ENCODE measurements at places on chromosomes 3 and 15.

- no peak for DNase-seq
- no peak overlapping the region for H3K27ac ChIP-seq
- no peak overlapping the region for H3K4me3 ChIP-seq
- no peaks in the 10 kb centered on the region for H3K27me3 ChIP-seq
- H3K4me1 ChIP-seq = no peaks in the 10 kb centered on the region
Observed at GRCh38 chr15:44092221-44092620, 102.8 kb downstream of the FRMD5 start.

DNA sequence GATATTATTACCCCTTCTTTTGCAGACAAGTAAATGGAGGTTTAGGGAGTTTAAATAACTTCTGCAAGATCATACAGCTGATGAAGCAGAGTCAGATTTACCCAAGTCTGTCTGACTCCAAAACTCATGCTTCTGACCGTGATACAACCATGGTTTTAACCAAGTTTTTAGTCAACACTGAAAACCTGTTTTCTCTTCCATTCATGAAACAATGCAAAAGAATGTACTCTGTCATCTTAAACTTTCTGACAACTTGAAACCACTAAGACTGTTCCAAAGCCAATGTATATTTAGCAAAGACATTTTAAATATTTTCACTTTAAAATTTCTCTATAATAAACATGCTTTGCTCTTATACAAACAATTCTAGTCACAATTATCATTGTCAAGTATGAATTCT, 77.0 kb upstream of the RBMS3 start:
- H3K4me3 ChIP-seq = no peak overlapping the region
- H3K27me3 ChIP-seq = no peaks in the 10 kb centered on the region
- no peaks in the 10 kb centered on the region for H3K4me1 ChIP-seq
- H3K27ac ChIP-seq = no peak overlapping the region
- H3K36me3 ChIP-seq = no peaks in the 10 kb centered on the region

GRCh38 chr15:69556344-69556743, 103.7 kb downstream of the RPLP1 start:
- no peak overlapping the region for H3K27ac ChIP-seq
- H3K4me1 ChIP-seq = peaks cover 6% of the 10 kb centered on the region
- peaks cover 5% of the 10 kb centered on the region for H3K27me3 ChIP-seq
- H3K36me3 ChIP-seq = no peaks in the 10 kb centered on the region
- H3K4me3 ChIP-seq = no peak overlapping the region

DNA sequence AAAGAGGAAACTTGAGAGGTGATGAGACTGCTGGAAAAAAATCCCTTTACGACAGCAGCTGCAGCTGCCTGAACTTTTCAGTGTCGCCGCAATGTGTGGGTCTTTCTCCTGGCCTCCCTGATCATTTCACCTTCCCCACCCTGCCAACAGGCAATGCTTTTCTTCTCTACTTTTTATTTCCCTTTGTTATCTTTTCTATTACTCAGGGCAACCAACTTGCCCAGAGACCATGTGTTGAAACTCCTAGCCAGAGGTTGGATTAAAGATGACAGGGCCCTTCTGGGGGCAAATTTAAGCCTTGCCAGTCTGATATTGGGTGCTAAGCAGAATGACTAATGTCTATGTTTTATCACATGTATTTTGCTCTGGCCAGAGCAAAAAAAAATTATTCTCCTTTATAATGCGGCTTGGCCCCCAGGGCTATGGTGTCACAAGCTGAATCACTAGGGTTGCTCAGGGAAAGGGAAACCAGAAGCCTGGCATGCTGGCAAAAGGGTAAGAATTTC, 51.5 kb upstream of the CFAP20DC start:
- DNase-seq = no peak
- no peak overlapping the region for H3K4me3 ChIP-seq
- no peaks in the 10 kb centered on the region for H3K27me3 ChIP-seq

DNA sequence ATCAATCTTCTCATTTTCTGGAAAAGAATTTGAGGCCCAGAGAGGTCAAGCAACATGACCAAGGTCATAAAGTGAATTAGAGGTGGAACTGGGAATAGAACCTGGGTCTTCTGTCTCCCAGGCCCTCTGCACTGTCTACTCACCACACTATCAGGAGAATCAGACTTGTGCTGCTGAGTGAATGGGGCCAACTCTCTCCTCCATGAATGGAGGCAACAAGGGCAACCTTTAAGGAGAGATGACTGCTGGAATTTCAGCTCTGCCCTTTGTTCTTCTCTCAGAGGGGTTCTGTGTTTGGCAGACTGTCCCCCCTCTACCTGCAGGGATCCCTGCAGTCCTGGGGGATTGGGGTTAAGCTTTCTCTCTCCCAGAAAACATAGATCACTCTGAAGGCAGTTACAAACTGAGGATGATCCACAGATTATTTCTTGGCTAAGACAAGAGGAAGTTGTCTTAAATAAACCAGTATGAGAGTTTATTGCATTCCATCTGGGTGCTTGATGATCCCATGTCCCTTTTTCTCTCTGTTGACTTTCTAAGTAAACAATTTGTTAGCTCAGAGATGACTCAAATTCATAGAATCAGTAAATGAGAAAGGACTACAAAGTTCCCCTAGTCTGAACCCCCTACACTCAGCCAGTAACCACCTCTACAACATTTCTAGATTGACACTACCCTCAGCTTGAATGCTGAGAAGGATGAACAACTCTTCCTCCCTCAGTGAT, 99.0 kb upstream of the LIPC start:
- peaks cover 31% of the 10 kb centered on the region for H3K4me1 ChIP-seq
- DNase-seq = peak; percentile 27
- no peak overlapping the region for H3K4me3 ChIP-seq
- peaks cover 2% of the 10 kb centered on the region for H3K27me3 ChIP-seq

GRCh38 chr3:181454451-181455027, 257.2 kb upstream of the SOX2 start:
- H3K4me3 ChIP-seq = no peak overlapping the region
- H3K27ac ChIP-seq = no peak overlapping the region
- H3K27me3 ChIP-seq = no peaks in the 10 kb centered on the region

- H3K36me3 ChIP-seq = no peaks in the 10 kb centered on the region
- no peak for DNase-seq
- H3K27ac ChIP-seq = no peak overlapping the region
- no peaks in the 10 kb centered on the region for H3K4me1 ChIP-seq
- no peaks in the 10 kb centered on the region for H3K27me3 ChIP-seq
- H3K4me3 ChIP-seq = no peak overlapping the region
Observed at GRCh38 chr3:24538891-24539290, 44.2 kb upstream of the THRB start.

DNA sequence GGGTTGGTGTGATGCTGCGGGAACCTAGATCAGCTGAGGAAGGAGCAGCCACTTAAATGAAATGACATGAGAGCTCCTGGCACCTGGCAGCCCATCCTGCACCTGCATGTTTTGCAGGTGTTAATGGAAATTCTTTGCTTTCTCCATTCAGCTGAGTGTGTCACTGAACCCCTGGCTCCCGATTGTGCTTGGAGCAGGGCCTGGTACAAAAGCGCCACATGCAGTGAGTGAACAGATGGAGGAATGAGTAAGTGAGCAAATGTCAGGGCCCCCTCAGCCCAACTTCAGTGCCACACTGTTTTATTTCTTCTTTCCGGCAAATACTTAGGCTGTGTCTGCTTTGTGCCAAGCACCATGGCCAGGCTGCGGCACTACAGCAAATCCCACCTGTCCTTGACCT, 132.2 kb downstream of the ASB7 start:
- no peak overlapping the region for H3K27ac ChIP-seq
- H3K4me1 ChIP-seq = peaks cover 21% of the 10 kb centered on the region
- no peak overlapping the region for H3K4me3 ChIP-seq
- no peak for DNase-seq
- H3K27me3 ChIP-seq = no peaks in the 10 kb centered on the region

DNA sequence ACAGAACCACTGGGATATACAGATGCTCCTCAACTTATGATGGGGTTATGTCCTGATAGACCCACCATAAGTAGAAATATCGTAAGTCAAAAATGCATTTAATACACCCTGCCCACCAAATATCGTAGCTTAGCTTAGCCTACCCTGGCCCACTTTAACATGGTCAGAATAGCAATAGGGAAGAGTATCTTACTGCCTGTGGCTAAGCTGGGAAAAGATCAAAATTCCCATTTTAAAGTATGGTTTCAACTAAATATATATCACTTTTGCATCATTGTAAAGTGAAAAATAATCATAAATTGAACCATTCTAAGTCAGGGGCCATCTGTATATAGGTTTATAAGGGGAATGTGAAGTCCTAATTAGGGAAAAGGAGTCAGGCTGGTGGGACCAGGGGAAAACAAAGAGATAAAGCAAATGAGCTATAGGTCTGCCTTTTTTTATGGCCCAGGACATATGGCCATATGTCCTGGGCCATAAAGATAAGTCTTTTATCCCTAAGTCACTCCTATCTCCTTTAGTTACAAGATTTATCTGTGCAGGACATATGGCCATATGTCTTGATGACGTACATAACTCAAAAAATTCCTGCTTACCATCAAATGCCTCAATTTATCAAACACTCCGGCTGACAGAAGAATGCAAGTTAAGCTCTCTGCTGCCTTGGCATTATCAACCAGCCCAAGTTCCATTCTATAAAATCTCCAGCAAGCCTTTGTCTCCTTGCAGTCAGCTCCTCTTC, 11.2 kb downstream of the RTP3 start:
- H3K4me3 ChIP-seq = no peak overlapping the region
- H3K27ac ChIP-seq = no peak overlapping the region
- H3K27me3 ChIP-seq = no peaks in the 10 kb centered on the region
- peaks cover 2% of the 10 kb centered on the region for H3K4me1 ChIP-seq
- no peaks in the 10 kb centered on the region for H3K36me3 ChIP-seq

DNA sequence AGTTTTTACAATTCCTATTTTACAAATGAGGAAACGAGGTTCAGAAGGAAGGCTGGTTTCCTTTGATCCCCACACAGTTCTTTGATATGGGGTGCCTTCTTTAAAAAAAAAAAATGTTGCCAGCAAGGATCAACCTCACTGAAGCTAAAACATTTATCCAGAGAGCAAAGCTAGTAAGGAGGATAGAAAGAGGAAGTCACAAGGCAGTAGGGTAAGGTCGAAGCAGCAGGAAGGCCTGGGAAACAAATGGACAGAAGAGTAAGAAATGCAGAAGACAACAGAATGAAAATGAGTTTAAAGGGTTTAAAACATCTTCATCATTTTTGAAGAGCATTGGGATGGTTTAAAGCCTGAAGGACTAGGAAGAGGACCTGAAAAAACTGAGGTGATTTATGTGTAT, 30.6 kb upstream of the CP start:
- no peak overlapping the region for H3K27ac ChIP-seq
- H3K27me3 ChIP-seq = no peaks in the 10 kb centered on the region
- H3K4me3 ChIP-seq = no peak overlapping the region

- no peak overlapping the region for H3K27ac ChIP-seq
- no peaks in the 10 kb centered on the region for H3K27me3 ChIP-seq
- H3K4me1 ChIP-seq = peaks cover 21% of the 10 kb centered on the region
Observed at GRCh38 chr15:88653200-88654064, 14.6 kb downstream of the ISG20 start.

DNA sequence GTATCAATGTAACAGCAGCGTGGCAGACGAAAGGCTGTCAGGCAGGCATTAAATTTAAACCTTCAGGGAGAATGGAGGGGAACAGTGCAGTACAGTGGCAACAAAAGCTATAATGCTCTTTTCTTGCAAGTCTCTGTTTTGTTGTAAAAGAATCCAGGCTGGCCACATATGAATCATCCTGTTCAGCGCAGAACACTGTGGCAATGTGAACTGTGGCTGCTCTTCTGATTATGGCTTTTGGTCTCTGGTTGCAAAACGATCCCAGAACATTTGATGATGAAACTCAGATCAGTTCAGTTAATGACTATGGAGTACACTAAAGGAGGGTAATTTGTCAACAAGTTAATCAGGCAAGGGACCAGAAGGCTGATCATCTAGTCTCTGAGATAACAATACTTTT, 219.7 kb upstream of the SGO1 start:
- no peaks in the 10 kb centered on the region for H3K27me3 ChIP-seq
- no peak overlapping the region for H3K27ac ChIP-seq
- peaks cover 2% of the 10 kb centered on the region for H3K4me1 ChIP-seq
- no peak for DNase-seq
- H3K4me3 ChIP-seq = no peak overlapping the region
- no peaks in the 10 kb centered on the region for H3K36me3 ChIP-seq

DNA sequence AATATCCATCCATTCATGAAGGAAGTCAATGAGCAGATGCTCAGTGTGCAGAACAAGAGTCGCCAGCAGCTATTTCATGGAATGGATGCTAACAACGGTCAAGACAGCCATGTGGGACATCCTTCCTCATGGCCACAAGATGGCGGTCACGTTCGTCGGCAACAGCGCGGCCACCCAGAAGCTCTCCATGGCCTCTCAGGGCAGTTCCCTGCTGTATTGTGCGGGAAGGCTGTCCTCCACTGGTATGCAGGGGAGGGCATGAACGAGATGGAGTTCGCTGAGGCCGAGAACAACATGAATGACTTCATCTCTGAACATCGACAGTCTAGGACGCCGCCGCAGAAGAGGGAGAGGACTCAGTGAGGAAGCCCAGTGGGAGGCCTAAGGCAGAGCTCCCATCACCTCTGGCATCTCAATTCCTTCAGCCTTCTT, 208.3 kb downstream of the TJP1 start:
- DNase-seq = no peak
- no peak overlapping the region for H3K27ac ChIP-seq
- H3K4me3 ChIP-seq = no peak overlapping the region
- H3K4me1 ChIP-seq = no peaks in the 10 kb centered on the region
